ENCODE measurements at places on chromosomes 7 and 10.
A peak's percentile ranks its signal among the peaks of the same experiment; 100 is the strongest.

GRCh38 chr7:32258265-32258664 is 188.1 kb upstream of the PDE1C start:
- DNase-seq, result no peak

GRCh38 chr10:78672918-78673317 is 395.8 kb upstream of the ZMIZ1 start:
- peak; percentile 16 for DNase-seq

GRCh38 chr10:58104351-58104751 is 163.3 kb downstream of the IPMK start:
- DNase-seq, result no peak

GRCh38 chr7:130493275-130493873 is 1.5 kb downstream of the MEST start:
- no peak for DNase-seq

GRCh38 chr7:121853307-121853706 is 19.7 kb upstream of the PTPRZ1 start:
- DNase-seq, result no peak

DNA sequence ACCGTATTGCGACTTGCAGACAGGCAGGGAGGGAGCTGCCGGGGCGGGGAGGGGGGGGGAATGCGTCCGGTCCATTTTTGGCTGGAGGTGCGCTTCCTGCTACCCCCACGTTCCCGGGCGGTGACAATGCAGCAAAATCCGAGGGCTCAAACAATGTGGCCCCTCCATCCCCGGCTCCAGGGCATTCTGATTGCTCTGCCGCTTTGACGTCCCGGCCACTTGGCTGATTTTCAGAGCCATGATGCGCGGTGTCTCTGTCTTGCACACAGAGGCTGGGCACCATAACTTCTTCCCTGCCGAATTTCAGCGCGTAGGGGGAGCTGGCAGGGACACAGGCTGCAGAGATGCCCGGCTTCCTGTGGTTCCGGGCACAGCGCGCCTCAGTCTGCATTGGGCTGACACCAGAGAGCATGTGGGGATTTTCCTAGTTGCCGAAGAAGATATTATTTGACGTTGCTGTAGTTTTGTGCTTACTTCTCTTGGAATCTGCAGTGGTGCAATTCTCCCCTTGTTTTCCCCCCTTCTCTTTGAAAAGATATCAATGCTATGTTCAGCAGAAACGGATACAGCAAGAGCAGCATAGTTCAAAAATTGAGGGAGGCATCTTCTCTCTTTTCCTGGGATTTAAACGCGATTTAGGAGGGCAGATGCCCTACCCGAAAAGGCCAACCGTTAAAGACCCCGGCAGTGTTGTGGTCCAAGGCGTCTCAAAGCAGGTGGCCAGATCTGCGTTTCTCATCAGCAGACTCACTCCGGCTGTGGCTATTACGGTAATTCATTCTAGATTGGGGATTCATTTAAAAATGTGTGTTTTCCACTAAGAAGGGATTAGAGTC is 1.4 kb downstream of the HECW1 start:
- no peak for DNase-seq

- DNase-seq, result no peak
These were observed 438.1 kb upstream of the GALNT17 start for GRCh38 chr7:70693686-70694433.

DNA sequence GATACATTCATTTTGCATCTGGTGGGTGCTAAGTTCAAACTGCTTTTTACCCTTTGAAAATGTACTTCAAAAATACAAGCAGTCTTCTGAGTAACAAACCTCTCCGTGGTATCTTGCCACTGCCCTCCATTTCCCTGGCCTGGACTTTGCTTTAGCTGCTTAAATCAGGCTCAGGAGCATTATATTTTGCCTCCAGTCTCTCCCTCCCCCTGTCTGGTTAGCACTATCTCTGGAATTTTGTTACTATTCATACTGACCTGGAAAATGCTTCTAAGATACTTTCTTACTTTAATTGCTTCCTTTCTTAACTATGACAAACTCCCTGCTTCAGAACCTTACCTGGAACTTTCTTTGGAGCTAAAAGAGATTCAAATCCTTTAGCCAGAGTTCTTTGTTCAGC is 369.8 kb downstream of the GFRA1 start:
- DNase-seq, result no peak

GRCh38 chr10:44070282-44070681 is 314.6 kb downstream of the CXCL12 start:
- DNase-seq, result no peak
